SJSA1 (cell line): ENCODE measurements at places on chromosomes 13 and 19. TPM values are rescaled to one million over a fixed set of nuclear protein-coding genes. Genes with fewer than 3 reads are reported as not detected.
A peak's percentile ranks its signal among the peaks of the same experiment; 100 is the strongest.

NUP58 gene
- total RNA-seq = 67.4 and 89.5 TPM in 2 replicates

KIR3DL2 gene
- not detected in 2 replicates for total RNA-seq

GAPDHS gene
- not detected in 2 replicates for total RNA-seq

CNFN gene
- not detected in 2 replicates for total RNA-seq

- peak; percentile 80 for DNase-seq
Observed at GRCh38 chr13:33494596-33495204, 209.1 kb upstream of the STARD13 start.

- DNase-seq = no peak
Observed at GRCh38 chr13:78376033-78376432, 227.3 kb downstream of the POU4F1 start.

DNA sequence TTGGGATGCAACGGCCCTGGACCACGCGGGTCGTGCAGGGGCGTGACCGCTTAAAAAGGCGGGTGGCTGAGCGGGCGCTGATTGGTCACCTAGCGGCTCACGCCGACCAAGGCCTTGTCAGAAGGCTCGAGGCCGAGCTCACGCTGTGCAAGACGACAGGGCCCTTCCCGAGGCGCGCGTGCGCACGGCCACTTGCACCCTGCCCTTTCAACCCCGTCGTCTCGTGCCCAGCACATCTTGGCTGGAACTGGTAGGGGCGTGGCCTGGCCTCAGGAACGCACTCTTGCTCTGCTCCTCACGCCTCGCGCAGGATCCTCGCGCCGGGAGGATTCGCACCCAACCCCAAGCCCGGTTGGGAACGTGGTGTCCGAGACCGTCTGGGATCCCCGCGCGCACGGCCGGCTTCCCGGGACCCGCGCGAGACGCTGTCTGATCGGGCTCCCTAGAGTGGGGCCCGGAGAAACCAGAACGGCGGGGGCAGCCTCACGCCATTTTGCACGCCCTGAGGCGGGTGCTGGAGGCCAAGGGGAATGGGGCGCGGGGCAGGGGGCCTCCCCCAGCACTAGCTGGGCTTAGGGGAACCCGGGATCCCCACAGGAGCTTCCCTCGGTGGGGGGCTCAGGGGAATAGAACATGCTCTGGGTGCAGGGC is at the start of gene MEIOSIN:
Gene MEIOSIN, plus strand, starts transcription at position 280 of the 651 bp plus-strand sequence. CDS start 1,938 bp downstream, outside the sequence.
- no peak for DNase-seq

GRCh38 chr13:30148171-30148754 is 159.1 kb downstream of the KATNAL1 start:
- DNase-seq = no peak

- DNase-seq = no peak
Observed at GRCh38 chr19:34336781-34337271, 28.2 kb upstream of the GPI start.

DNA sequence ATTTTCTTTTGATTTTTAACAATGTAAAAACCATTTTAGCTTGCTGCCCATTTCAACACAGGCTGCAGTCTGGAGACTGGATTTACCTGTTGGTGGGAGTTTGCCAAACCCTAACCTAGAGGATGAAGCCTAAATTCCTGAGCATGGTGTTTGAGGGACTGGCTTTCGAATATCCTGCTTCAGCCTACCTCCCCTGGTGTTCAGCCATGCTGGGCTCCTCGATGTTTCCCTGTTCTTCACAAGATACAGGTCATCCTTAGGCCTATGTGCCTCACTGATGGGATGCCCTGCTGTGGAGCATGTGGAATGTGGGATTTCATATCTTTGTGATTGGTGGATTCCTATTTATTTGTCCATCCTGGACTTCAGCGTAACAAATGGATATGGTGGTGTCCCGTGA is 20.4 kb upstream of the ERCC5 start:
- DNase-seq = no peak

- no peak for DNase-seq
Observed at GRCh38 chr13:28426381-28426780, 68.5 kb downstream of the FLT1 start.
